ENCODE measurements at places on chromosomes 11 and 22.

GRCh38 chr11:70463478-70464255 lies 65.3 kb downstream of the CTTN start:
- no peak for DNase-seq

- DNase-seq, result no peak
Measured at GRCh38 chr22:43883719-43884415, 7.9 kb downstream of the PNPLA5 start.

DNA sequence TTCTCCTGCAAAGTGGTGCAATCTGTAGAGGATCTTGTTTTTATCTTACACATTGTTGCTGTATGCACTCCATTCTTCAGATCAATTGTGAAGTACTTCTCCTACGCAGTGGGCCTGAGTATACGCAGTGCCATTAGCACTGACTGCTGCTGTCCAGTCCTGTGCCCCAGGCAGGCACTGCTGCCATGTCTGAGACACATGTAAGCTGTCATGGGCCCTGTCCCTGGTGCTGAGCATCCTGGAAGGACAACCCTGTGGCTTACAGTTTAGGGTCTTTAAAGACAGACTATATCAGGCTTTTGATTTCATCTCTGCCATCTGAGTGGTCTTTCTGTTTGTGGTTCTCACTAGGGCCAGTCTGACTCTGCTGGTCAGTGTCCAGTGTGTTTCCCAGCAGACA lies 44.8 kb upstream of the PTPN5 start:
- DNase-seq, result no peak

GRCh38 chr22:20258021-20258299 lies 10.2 kb downstream of the RTN4R start:
- no peak for DNase-seq

GRCh38 chr22:38305471-38306448 lies 11.5 kb downstream of the CSNK1E start:
- no peak for DNase-seq

DNA sequence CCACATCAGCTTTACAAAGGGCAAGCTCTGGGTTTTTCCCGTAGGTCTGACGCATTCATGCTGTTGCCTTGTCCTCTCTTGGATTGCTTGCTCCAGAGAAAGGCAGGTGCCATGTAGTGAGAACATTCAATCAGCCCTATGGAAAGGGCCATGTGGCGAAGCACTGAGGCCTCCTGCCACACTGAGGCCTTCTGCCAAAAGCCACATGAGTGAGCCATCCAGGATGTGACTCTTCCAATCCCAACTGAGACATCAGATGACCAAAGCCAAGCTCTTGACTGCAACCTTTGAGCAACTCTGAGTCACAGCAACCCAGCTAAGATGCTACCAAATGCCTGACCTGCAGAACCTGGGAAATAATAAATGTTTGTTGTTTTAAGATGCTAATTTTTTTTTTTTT lies 9.0 kb upstream of the PANX3 start:
- DNase-seq, result peak; percentile 39
